ENCODE measurements at places on chromosomes 6 and 20.

DNA sequence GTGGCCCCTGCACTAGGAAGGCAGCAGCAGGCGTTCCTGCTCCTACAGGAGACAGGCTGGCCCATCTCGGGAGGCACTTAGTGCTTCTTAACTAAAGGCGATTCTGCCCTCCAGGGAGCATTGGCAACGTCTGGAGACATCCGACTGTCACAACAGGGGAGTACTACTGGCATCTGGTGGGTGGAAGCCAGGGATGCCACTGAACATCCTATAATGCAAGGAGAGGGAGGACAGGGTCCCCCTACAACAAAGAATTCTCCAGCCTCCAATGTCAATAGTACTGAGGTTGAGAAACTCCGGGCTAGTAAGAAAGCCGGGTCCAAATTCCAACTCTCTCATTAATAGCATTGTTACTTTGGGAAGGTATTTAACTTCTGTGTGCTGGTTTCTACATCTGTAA is 119.4 kb upstream of the ARMC2 start:
- DNase-seq, result no peak

- DNase-seq, result no peak
Observed at GRCh38 chr6:169452117-169452868, 198.6 kb upstream of the THBS2 start.

DNA sequence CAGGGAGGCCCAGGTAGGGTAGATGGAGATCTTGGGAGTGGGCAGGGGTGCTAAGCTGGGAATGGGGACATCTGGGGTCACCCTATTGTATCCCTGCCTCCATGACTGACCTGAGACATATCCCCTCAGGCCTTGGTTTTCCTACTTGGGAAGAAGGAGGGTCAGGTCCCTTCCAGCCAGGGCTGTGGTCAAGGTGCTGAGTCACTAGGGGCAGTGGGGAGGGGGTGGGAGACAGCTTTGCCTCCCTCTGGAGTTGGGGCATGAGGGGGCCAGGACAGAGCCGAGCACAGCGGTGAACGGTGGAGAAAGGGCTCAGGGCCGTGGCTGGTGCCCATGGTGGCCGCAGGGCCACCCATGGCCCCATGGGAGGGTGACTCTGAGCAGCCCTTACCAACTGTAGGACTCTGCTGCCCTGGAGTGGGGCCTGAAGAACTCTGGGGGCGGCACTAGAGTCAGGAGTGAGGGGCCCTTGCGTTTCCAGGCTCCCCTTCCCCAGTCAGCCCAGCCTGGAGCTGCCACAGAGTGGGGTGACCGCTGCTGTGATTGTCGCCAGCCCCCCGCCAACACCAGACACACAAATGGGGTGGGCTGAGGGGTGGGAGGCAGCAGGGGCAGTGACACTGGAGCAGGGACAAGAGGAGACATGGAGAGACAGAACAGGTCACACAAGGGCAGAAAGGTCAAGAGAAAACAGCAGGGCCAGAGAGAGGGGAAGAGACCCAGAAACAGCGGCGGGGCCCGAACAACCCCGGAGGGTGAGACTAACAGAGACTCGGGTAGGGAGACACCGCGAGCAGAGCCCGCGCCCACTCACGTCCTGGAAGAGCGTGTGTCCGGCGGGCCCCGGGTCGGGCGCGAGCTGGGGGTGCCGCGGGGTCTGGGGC is 576 bp downstream of the NECAB3 start:
- no peak for DNase-seq

DNA sequence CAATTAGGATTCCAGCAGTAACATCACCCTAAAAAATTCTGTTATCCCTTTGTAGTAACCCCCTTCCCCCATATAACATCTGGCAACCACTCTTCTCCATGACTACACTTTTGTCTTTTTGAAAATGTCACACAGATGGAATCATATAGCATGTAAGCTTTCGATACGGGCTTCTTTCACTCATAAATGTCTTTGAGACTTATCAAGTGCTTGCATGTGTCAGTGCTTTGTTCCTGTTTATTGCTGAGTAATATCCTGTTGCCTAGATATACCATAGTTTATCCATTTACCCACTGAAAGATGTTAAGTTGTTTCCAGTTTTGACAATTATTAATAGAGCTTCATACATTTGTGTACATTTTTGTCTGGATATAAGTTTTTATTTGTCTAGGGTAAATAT is 10.4 kb upstream of the SNPH start:
- DNase-seq, result no peak

- DNase-seq, result no peak
Observed at GRCh38 chr20:22536956-22537756, 47.2 kb downstream of the FOXA2 start.

- DNase-seq, result no peak
Observed at GRCh38 chr6:66423047-66423446, 716.0 kb upstream of the EYS start.

- DNase-seq, result no peak
Observed at GRCh38 chr6:21594416-21595281, 1.1 kb downstream of the SOX4 start.

DNA sequence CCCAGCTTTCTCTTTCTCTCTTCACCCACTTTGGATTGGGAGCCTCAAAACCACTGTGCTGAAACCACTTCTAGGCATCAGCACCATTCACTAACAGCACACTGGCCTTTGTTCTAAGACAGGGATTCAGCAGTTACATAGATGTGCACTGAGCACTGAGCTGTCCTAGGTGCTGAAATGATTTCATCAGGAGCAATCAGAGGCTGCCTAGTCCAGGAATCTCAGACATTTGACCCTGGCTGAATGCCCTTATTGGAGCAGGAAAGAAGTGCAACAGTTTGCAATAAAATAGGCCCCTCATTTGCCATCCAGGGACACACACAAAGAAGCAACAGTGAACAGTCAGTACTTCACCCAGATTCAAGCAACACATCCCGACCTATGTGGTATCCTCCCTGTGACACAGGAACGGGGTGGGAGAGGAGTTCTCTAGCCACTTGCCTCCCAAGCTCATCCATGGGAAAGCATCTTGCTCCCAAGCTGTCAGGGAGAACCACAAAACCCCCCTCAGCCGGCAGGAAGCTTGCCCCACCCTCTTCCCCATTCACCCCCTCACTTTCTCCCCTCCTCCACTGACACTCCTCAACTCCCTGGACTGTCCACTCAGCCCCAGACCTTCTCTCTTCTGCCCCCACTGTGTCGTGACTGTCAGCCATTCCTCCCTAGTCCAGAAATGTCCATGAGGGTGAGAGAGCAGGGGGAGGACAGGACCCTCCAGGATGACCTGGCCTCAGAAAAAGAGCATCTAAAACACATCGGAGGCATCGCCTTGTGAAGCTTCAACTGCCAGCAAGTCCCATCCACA is 304.4 kb downstream of the PREX1 start:
- DNase-seq, result no peak

GRCh38 chr20:63941282-63942081 is 14.7 kb downstream of the UCKL1 start:
- no peak for DNase-seq

GRCh38 chr6:111626441-111626840 is 20.8 kb upstream of the TRAF3IP2 start:
- DNase-seq, result no peak

DNA sequence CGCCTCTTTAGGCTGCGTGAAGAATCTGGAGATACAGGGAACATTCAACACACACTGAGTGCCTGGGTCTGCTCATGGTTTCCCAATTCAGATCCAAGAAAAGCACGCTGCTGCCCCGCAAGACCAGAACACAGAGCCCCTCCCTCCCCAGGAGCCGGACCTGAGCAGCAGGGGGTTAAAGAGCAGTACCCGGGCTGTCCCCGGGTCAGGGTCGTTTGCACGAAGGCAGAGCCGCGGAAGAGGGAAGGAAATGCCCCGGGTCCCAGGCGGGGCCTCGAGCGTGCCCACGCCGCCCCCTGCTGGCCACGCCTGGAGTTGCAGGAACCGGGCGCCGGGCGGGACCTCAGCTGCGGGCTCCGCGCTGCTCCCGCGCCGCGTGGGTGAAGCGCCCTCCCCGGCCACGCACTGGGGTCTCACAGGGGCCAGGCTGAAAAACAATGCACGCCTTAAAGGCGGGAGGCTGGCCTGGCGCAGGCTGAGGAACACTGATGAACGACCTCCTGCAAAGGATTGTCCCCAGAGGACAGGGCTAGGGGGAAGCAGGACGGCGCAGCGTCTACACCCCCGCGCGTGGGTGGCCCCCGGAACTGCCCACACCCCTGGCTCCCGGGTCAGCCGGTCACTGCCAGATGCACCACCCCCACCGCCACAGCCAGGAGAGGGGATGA is 48.9 kb downstream of the ANKRD60 start:
- DNase-seq, result peak; percentile 4

GRCh38 chr6:166408936-166409755 is 26.4 kb upstream of the MPC1 start:
- no peak for DNase-seq

GRCh38 chr6:168525926-168526630 is 85.1 kb downstream of the SMOC2 start:
- no peak for DNase-seq

- DNase-seq, result no peak
Observed at GRCh38 chr20:59308493-59309201, 8.2 kb downstream of the EDN3 start.

- DNase-seq, result no peak
Observed at GRCh38 chr20:61436283-61436666, 184.2 kb downstream of the CDH4 start.

GRCh38 chr6:129501740-129502660 is 208.0 kb downstream of the ARHGAP18 start:
- DNase-seq, result no peak

GRCh38 chr6:3442431-3443220 is 14.2 kb downstream of the SLC22A23 start:
- DNase-seq, result no peak

DNA sequence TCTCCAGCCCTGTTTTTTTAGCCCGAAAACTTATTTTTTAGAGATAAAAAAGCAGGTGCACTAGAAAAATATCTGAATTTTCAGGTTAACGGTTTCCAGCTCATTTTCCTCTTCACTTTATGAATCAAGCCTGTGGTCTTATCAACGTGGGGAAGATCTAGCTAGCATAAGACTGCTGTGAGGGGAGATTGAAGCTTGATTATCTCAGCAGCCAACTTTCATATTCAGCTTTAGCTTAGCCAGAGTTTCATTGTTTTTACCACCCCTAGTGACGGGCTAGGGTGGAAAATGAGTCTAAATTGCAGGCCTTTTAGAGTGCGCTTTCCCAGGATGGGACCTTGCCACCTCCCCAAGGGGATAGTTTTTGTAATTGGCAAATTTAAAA is 11.9 kb upstream of the RBM38 start:
- no peak for DNase-seq

GRCh38 chr6:15768999-15769398 is 106.2 kb upstream of the DTNBP1 start:
- no peak for DNase-seq

DNA sequence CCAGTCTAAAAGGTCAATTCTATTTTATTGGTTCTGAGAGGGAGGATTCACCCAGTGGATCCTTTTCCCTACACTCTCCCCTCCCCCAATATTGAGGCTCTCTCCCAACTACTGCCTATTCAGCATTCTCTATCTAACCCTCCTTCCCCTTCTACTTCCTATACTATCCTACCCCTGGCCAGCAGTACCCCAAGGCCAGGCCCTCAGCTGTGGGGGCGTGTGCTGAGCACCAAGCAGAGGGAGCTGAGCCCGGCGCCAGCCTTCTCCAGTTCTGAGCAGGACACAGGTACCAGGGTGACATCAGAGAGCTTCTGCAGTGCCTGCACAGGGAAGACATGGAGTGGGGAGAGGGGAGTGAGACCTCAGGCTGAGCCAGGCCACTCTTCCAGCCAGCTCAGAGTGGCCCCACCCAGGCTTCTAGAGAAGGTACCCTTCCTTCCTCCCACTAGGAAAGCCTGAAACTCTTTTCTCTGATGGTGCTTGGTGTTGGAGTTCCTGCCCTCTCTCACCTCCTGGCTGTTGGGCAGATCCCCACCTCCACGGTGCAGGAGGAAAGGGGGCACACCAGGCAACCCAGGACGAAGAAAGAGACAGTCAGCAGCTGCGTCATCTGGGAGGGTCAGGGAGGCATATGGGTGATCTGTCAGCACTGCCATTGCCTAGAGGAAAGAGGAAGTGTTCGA is 1.9 kb downstream of the DDAH2 start:
- DNase-seq, result no peak

DNA sequence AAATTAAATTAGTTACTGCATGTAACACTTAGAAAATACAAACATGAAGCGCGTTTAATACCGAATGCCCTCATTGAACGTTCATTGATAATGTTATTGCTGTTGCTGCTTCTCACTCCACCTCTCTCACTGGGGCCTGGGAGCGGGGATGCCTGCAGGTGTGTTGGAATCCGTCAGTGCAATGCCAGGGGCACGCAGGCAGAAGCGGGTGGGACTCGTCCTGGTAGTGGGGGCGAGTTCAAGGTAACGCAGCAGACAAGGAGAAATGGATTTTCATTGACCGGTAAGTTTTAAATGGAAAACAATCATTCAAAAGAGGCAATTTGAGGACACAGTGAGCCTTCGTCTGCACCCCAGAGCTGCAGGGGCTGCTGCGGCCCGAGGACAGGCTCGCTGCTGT is 71.2 kb upstream of the AFDN start:
- no peak for DNase-seq

GRCh38 chr20:17344790-17345189 is 118.0 kb downstream of the PCSK2 start:
- no peak for DNase-seq

- DNase-seq, result no peak
Observed at GRCh38 chr6:394641-395289, 3.2 kb downstream of the IRF4 start.

GRCh38 chr6:142716097-142716496 is 228.9 kb downstream of the HIVEP2 start:
- DNase-seq, result no peak

- DNase-seq, result no peak
Observed at GRCh38 chr6:159806021-159806458, 6.0 kb downstream of the PNLDC1 start.

DNA sequence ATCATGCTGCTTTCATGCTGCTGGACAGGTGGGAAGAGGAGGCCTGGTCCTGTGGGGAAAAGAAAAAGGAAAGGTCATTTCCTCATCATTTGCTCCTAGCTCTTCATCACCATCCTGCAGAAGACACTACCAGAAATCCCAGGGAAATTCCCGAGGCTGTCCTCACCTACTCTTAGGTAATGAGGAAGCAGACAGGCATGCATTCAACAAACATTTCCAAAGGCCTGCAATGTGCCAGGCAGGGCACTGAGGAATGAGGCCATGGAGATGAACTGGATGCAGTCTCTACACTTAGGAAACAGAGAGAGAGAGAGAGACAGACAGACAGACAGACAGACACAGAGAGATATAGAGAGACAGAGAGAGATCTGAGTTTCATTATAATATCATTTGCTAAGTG is 83.0 kb upstream of the MRPS10 start:
- DNase-seq, result no peak

GRCh38 chr20:51153867-51154707 is 131.2 kb upstream of the KCNG1 start:
- no peak for DNase-seq
